ENCODE measurements at places on chromosomes 11 and 22.
A peak's percentile ranks its signal among the peaks of the same experiment; 100 is the strongest.

GRCh38 chr11:119486691-119487259, 63.8 kb upstream of the THY1 start:
- DNase-seq, result no peak

DNA sequence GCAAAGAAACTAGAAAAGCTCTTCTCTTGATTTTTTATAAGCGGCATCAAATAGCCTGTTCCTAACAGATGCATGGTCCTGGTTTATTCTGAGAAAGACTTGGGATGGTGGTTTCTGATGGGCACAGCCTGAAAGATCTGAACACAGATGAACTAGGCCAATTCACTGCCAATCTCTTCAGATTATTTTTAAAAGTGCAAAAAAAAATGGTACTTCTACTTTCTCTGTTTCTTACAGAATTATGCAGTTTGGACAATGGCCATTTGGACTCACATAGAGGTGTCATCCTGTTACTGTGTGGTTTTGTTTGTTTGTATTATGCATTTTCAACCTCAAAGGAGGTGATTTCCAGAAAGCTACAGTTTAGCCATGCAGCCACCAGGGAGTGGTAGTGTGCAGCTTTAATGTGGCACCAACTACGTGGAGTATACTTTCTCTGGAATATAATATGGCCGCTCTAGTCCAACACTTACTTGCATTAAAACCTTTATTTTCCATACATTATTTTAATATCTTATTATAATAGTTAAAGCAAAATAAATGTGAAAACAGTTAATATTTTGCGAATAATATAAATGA, 469.8 kb upstream of the KIRREL3 start:
- DNase-seq, result no peak

- no peak for DNase-seq
Observed at GRCh38 chr11:61122761-61123160, 20.5 kb downstream of the CD5 start.

GRCh38 chr22:42797011-42797410, 60.1 kb downstream of the ARFGAP3 start:
- no peak for DNase-seq

DNA sequence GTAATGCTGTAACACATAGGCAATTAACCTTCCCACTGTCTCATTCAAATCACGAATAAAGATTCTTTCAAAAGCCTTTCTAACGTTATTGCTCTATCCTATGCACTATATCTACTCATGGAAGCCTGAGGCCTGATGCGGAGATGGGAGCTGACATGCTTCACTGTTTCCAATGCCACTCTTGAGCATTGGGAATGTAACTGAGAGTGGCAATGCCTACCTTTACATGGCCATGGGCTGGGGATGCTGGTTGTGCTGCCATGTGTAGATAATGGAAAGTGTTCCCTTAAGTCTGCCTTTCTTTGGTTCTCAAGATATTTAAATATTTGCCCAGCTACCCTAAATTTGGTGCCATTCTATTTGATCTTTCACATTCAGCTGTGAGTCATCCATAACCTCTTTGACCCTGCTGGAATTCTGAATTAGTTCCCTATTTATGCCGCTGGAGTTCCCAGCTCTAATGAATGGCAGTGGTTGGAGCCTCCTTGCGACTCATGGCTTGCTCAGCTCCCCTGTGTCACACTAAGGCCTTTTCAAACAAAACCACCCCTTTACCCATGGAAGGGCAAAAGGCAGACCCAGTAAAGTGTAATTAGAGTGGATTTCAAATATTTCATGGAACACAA, 21.4 kb upstream of the DKK3 start:
- DNase-seq, result no peak

DNA sequence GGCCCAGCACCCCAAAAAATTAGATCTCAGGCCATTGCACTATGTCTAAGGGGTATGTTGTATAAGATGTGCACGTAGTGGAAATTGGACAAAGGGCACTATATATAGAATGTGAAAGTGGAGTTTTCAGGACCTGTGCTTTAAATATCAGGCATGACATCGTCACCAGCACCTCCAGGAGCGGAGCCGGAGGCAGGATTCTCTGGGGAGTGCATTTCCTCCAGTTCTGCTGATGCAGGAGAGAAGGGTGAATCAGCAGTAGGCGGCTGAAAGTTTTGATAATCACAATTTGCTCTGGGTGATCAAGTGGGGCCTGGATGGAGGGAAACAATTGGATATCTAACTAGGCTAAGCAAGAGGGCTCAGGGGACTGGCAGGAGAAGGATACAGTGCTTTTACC, 69.1 kb upstream of the NTM start:
- no peak for DNase-seq

GRCh38 chr22:49102367-49102766, 725.3 kb downstream of the BRD1 start:
- no peak for DNase-seq

DNA sequence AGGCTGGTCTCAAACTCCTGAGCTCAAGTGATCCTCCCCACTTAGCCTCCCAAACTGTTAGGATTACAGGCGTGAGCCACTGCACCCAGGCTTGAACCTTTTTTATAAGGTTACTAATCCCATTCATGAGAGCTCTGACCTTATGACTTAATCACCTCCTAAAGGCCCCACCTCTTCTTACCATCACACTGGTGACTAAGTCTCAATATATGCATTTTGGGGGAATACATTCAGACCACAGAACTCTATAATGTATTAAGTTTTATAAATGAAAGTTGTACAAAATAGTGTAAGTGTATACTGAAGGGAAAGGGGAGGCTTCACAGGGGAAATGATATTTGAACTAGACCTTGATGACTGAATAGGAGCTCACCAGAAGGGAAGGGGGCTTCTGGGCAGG, 28.4 kb upstream of the RBFOX2 start:
- DNase-seq, result no peak

GRCh38 chr22:19815823-19816290, 38.8 kb downstream of the GNB1L start:
- no peak for DNase-seq

DNA sequence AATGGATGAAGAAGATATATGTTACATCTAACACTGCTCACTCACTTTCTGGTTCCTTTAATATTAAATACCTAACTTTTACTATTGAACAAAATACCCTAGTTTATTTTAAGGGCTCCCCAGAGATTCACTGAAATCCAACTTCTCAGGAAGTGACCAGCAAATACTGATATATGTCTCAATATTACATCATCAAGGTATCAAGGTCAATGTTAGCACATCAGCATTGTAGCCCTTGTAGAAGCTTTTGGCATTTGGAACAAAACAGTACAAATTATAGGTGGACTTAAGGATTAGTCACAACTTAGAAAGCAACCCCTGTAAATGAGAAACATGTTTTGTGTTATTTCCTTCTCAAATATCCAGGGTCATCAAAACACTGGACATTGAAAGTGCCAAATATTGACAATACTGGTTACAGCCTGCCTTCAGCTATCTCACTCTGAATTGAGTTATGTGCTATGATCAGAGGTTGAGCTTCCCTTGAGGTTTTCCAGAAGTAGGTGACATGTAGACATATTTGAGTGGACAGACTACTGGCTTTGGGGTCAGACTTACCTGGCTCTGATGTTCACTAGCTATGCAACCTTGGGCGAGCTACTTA, 1.9 kb upstream of the ATL3 start:
- no peak for DNase-seq

DNA sequence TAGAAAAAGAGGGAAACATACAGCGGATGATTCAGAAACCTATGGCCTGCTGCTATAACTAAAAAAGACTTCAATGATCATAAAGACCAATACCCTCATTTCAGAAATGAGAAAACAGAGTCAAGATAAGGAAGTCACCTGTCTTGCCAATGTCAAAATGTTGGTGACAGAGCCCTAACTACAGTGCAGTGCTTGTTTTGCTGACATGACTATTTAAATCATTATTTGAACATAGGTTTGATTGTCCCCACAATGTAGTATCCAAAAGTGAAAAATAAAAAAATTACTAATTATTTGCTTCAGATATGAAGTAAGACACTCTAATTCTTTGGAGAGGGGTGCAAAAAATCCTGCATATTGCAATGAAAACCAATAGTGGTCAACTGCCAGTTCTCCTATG, 115.7 kb downstream of the SOX6 start:
- DNase-seq, result no peak

- no peak for DNase-seq
Observed at GRCh38 chr22:38737302-38738060, 18.3 kb downstream of the SUN2 start.

- DNase-seq, result peak; percentile 45
Observed at GRCh38 chr11:15208378-15209222, 93.9 kb downstream of the INSC start.

DNA sequence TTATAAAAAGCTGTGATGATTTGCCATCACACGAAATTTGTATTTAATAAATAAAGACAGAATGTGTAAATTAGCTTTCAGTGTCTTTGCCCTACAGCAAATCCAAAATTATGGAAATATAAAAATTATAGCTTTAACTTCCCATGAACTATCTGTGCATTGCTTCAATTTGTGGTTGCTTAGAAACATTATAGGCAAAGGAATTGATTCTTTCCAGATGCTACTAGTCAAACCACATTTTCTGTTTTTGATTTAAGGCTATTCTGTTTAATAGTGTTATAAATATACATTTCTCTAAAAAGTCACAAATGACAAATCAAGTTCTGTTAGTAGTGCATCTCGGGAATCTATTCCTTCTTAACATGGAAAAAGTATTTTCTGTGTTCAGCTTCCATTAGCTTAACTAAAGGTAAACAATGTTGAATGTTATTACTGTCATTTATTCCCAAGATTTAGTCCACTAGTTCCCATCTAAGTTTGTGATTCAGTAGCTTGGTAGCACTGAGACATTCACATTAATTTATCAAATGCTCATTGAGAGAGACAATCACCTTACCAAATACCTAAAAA, 1086.3 kb upstream of the CCDC90B start:
- no peak for DNase-seq

GRCh38 chr11:66782726-66783125, 53.7 kb upstream of the SPTBN2 start:
- no peak for DNase-seq

DNA sequence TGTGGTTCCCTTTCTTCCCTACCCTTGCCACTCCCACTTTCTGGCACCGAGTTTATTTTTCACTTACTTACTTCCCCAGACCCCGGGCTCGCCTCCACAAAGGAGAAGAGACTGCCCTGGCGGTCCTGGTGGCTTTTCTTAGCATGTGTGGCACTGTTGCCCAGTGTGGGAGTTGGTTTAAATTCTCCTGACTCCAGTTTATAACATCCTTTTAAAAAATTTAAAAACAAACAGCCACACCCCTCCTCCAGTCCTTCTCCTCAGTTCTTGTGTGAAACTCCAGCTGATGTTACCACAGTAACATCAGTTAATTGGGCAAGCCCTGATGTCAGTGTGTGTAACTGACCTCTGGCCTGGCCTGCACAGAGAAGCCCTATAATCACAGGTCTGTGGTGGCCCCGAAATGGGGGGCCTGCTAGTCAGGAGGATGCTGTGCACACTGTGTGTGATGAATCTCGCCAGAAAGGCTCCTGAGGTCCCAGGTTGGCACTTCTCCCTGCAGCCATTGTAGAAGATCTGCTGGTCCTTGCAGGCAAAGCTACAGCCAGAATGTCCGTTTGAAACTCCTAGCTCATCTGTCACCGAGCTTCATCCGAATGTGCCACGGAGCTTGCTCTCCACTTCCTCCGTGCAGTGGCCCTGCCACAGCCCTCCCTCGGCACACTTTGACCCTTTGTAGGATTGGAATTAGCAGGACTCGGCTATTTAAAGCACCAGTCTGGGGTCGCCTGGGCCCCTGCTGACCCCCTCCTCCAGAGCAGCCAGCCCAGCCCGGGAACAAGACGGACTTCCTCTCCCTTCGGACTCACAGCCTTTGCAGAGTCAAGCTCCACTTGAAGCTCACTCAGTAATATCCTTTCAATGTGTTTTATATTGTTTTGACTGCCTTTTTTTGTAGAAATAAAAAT, 7.6 kb downstream of the YDJC start:
- no peak for DNase-seq

DNA sequence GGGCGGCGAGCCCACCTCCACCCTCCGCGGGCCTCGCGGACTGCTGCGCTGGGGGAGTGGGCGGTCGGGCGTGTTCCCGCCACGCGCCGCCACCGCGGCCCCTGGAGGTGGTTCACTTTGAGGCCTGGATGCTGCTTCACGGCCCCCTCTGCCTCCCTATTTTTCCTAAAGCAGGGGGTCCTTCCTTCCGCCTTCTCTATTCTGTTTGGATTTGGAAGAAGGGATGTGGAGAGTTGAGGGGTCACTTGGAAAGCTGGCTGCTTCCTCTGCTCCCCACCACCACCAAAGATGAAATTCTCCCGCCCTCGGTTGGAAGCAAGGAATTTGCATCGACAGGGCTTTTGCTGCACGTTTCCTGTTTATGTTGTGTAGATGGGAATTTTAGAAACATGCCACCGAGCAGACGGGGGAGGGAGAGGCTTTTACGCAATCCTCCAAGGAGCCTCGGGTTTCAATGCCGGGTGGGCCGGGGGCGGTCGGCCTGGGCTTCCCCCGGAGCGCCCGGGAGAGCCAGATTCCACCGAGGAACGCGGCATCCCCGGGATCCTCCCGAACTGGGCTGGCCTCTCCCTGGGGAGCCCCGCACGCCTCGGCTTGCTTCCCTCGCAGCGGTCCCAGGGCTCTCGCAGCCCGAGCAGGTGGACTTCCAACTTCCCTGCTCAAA, 403 bp upstream of the SBF2 start:
- no peak for DNase-seq

- DNase-seq, result no peak
Observed at GRCh38 chr11:65404638-65405339, 17.8 kb upstream of the NEAT1 start.

GRCh38 chr11:64720640-64721358, 2.2 kb downstream of the NRXN2 start:
- no peak for DNase-seq

- DNase-seq, result peak; percentile 77
Observed at GRCh38 chr11:355581-356458, 13.5 kb upstream of the B4GALNT4 start.

GRCh38 chr11:31763296-31763695, 47.8 kb downstream of the PAX6 start:
- DNase-seq, result no peak

DNA sequence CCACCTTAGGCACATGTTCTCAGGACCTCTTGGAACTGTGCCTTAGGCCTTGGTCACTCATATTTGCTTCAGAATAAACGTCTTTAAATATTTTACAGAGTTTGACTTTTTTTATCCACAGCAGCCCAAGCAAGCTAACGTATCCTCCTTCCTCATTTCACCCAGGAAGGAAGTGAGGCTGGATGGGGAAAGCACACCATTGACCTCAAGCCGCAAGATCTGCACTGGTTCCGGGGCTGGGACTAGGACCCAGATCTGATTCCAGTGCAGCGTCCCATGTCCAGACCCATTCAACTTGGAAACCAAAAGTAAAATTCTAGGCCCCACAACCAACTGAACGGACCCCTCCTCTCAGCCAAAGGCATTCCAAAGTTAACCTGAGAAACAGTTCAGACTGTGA, 2.4 kb upstream of the LGALS12 start:
- DNase-seq, result no peak

- no peak for DNase-seq
Observed at GRCh38 chr11:67016550-67016949, 6.4 kb upstream of the SYT12 start.

DNA sequence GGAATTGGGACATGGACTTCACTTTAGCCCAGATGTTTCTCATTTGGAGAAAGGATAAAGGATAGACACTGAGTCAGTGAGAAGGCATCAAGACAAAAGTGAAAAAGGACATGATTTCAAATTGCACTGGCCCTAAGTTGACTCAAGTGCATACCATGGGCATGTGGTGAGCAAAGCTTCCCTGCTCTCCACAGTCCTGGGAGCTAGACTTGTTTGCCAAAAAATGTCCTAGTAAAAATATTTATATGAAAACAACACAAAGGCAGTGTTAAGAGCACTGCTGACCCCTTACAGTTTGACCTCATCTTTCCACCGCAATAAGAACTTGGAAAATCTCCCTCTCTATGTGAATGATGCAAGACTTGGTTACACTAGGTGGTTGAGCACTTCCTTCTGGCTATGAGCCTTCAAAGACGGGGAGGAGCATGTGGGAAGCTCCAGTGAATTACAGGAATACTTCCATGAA, 46.5 kb upstream of the FIBIN start:
- no peak for DNase-seq

All from stimulated activated CD8-positive, alpha-beta memory T cell treated with anti-CD3 and anti-CD28 coated beads, Interleukin-7, amount 100 ng/mL, for 4 hours (primary cell).